Frontal cortex (tissue), 4 donors: ENCODE measurements at places on chromosomes 7 and 10. TPM values are rescaled to one million over a fixed set of nuclear protein-coding genes. Genes with fewer than 3 reads are reported as not detected.

Gene C10orf62
- not detected for total RNA-seq

Gene CAMK2B
- 99.5 TPM for total RNA-seq

Gene TRUB1
- 68.5 TPM for total RNA-seq

Gene C10orf71
- not detected for total RNA-seq
